Body of pancreas (tissue), 4 donors: ENCODE measurements at places on chromosomes 2 and 18. TPM values are rescaled to one million over a fixed set of nuclear protein-coding genes. Genes with fewer than 3 reads are reported as not detected.

- DNase-seq = no peak
Observed at GRCh38 chr2:230902180-230902899, 22.7 kb downstream of the GPR55 start.

MROH2A gene
- not detected for total RNA-seq

GRCh38 chr2:167862296-167862695 lies 385.1 kb downstream of the STK39 start:
- DNase-seq = no peak

DNA sequence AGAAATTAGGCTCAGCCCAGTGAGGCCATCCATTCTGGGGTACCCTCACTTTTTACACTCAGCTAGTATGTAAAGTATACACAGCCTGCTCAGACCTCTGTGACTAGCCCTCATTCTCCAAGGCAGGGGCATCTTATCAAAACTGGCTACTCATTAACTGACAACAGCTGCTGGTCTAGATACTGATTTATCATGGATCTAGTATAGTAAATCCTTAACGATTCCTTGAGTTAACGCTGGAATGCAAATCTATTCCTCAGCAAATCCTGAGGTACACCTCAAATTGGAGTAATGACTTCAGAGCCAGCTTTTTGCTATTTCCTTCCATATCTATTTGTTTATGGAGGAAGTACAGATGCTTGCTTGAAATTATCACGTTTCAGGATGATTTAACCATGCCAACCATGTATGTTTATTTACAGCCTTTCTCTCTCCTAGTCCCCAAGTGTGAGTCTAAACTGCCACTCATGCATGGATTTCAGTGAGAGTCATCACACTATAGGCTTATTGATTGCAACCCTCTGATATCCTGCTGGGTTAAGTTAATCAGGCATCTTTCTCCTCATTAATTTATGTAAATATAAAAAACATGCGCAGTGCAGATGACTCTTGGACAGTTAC lies 70.2 kb upstream of the DOK6 start:
- DNase-seq = no peak

LIPG gene
- total RNA-seq = 0.66 TPM

DNA sequence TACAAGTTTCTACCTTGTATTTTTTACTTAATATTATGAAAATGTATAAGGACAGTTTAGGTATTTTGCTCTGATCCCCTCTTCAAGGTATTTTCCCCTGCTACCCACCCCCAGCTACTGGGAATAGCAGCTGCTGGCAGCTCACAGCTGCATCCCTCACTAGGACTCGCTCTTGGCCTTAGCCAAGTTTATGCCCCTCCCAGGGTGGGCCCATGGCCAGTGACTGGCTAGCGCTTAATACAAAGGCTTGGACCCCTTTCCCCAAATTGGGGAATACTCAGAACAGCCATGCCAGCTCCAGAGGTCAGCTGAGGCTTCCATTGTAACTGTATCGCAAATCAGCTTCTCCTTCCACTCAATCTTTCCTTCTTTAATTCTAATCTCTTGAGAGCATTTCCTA lies 131.3 kb downstream of the GFPT1 start:
- DNase-seq = no peak

CAPN13 gene
- 5.6 TPM for total RNA-seq

NMUR1 gene
- total RNA-seq = 6.3 TPM

GRCh38 chr18:80172056-80172455 lies 63.0 kb downstream of the ADNP2 start:
- no peak for DNase-seq

DNA sequence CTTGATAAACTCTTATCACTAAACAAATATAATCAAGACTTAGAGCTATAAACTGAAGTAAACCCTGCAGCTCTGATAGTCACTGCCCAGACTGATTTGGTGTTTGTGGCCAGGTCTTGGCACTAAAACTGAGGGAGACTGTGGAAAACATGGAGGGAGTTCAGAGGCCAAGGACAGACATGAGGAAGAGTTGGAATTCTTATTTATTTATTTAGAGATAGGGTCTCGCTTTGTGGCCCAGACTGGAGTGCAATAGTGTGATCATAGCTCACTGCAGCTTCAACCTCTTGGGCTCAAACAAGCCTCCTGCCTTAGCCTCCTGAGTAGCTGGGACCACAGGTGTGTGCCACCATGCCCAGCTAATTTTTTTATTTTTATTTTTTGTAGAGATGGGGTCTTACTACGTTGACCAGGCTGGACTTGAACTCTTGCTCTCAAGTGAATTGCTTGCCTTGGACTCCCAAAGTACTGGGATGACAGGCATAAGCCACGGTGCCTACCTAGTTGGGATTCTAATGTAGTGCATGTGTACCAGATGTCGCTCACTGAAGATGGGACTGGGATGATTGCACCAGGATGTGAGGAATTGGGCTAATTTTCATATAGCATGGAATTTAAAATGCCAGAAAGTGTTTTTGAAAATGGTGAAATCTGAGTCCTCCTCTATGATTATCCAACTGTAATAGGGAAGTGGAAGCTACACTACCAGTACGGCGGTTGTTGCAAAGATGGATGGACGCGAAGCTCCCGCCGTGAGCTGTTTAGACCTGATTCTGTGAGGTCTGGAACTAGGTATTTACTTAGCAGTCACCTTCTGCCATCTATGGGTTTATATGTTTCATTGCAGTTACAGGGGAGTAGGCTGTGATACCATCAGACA lies 52.7 kb upstream of the CTLA4 start:
- DNase-seq = peak; percentile 50

DNA sequence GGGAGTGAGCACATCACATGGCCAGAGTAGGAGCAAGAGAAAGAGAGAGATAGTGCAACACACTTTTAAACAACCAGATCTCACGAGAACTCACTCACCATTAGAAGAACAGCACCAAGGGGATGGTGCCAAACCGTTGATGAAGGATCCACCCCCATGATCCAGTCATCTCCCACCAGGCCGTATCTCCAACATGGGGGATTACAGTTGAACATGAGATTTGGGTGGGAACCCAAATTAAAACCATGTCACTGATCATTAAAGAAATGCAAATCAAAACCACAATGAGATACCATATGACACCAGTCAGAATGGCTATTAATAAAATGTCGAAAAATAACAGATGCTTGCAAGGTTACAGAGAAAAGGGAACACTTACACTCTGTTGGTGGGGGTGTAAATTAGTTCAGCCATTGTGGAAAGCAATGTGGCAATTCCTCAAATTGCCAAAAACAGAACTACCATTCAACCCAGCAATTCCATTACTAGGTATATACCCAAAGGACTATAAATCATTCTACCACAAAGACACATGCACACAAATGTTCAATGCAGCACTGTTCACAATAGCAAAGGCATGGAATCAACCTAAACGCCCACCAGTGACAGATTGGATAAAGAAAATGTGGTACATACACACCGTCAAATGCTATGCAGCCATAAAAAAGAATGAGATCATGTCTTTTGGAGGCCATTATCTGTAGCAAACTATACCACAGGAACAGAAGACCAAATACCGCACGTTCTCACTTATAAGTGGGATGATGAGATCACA lies 137.1 kb downstream of the COL6A3 start:
- DNase-seq = no peak

SNED1 gene
- 33.0 TPM for total RNA-seq
